Memory B cell (primary cell): ENCODE measurements at places on chromosomes 13 and 19.

GRCh38 chr13:97335488-97336134, 98.4 kb upstream of the RAP2A start:
- DNase-seq, result no peak

GRCh38 chr19:31102674-31103073, 246.6 kb downstream of the TSHZ3 start:
- DNase-seq, result no peak

DNA sequence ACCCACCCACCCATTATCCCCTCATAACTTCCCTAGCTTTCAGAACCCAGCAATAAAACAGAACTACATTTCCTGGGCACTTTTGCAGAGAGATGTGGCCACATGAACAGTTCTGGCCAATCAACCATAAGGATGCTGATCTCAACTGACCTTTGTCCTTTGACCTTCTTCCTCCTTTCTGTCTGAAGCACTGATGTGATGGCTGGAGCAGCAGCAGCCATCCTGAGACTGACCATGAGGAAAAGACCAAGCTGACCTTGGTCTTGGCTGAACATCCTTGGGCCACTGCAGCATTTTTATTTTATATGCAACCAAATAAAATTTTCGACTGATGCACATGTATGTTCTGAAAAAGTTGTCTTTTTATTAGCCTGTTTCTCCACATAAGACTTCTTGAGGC, 33.1 kb upstream of the CACNA1A start:
- no peak for DNase-seq

- no peak for DNase-seq
Observed at GRCh38 chr19:34350161-34350561, 14.8 kb upstream of the GPI start.

GRCh38 chr13:30520571-30520970, 54.8 kb upstream of the HMGB1 start:
- DNase-seq, result no peak

GRCh38 chr13:44396701-44397580, 23.3 kb downstream of the SERP2 start:
- DNase-seq, result no peak

DNA sequence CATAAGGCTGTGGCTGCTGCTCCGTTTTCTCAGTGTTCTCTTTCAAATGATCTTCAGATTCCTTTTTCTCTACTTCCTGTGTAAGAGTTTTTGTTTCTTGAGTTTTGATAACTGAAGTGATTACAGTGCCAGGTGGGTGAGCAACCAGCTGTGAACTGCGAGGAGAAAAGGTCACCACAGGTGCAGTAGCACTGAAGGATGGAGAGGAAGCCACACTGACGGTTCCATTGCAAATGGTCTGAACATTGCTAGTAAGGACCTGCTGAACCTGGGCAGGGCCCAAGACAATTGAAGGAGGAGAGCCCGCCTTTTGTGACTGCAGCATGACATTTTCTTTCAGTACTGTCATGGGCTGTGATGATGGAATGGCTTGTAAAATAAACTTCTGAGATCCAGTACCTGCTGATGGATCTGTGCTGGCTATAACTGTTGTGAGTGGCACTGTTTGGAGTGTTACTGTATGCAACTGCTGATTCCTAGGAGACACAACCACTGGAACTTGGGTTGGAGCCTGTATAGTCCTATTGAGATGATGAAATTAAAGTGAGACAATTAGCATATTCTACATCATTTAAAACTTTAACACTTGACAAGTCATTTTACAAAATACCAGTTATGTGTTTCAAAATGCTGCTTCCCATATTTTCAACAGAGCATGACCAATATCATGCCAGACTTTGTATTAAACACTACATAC, 85.5 kb downstream of the ELF1 start:
- DNase-seq, result no peak

DNA sequence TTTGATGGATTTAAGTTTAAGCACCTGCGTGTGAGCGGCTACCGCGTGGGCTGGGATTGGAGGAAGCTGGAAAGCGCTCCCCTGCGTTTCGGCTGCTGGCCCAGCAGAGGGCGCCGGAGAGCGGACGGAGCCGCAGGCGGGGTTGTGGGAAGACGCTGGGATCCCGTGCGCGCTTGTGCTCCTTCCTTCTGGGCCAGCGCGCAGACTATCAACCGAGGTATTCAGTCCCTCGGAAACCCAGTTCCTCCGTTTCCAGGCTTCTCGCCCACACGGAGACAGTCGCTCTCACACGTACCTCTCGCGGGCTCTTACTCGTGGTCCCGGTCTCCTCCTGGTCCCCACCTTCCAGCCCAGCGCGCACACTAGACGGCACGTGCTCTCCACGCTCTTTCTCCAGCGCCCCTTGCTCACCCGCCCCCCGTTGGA, 28.8 kb downstream of the EPN1 start:
- DNase-seq, result peak; percentile 57

DNA sequence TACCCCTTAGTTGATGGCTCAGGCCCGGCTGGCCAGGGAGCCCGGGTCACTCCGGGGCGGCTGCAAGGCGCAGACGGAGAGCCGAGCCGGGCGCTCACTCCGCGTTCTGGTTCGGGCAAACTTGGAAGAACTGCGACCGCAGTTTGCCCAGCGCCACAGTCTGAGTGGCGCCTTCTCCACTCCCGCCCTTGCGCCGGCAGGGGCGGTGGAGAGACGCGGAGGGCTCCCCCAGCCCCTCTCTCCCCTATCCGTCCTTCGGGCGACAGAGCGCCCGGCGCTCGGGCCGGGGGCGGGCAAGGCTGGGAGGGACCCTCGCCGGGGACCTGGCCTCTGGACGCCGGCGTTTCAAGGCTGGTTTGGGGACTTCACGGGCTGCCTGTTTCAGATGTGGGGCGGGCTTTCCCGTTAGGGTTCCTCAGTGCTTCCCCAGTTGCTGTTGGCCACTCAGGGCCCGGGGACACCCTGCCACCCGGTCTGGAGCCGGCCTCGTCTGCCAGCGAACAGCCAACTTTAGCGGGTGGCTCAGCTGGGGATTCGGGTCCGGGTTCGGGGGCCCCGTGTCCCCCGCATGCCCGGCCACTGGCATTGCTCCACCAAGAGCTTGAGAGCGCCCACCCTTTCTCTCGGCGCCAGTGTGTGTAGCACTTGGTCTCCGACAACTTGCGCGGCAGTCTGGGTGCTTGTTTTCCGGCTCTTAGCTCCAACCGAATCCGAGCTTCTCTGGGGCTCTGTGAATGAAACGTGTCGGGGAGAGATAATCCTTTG, 1.5 kb downstream of the GPC6 start:
- DNase-seq, result no peak

DNA sequence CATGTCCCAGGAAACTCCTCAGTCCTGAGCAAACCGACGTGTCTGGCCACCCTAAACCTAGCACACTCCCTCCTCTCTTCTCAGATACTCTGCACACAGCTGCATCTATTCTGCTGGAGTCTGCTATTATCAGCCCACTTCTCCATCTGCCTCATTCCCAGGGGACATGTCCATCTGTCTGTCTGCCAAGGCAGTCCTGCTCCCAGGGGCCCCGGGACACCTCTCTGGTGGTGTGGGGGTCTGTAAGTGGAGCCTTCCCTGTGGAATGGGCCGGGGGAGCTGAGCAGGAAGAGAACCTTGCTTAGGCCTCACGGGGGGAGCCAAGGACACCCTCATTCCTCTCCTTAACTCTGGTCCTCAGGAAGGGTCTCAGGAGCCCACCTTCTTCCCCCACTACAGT, 72.7 kb downstream of the ERICH6B start:
- DNase-seq, result no peak

DNA sequence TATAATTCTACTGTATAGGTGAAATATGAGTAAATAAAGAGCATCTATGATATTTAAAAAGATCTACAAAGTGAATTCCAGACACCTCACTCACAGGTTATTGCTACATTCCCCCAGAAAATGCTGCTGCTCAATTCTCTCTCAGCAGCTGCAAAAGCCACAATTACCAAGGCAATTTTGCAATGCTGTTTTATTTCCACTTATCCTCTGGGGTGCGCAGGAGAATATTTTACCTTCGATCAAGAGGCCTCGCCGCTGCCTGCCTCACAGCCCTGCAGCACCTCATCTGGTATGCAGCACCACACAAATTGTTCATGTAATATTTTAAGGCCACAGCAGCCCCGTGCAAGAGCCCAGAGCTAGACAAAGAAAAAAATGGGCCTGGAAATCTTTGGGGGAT, 333.2 kb downstream of the DNAJC15 start:
- DNase-seq, result no peak

GRCh38 chr13:105346141-105346775, 1189.2 kb downstream of the EFNB2 start:
- no peak for DNase-seq

DNA sequence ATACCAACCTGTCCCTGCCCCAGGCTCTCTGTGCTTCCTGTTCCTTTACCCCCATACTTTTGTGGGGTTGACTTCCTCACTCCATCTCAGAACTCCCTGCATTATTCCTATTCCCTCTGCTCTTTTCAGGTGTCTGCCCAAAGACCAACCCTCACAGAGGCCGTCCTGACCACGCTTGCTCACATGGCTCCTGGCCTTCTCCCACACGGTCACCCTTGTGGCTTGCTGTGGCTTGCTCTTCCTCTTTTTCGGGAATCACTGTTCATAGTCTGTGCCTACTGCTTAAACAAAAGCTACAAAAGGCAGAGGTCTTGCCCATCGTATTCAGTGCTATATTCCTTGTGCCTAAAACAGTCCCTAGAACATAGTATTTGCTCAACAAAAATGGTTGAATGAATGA, 25.2 kb upstream of the ARGLU1 start:
- no peak for DNase-seq

DNA sequence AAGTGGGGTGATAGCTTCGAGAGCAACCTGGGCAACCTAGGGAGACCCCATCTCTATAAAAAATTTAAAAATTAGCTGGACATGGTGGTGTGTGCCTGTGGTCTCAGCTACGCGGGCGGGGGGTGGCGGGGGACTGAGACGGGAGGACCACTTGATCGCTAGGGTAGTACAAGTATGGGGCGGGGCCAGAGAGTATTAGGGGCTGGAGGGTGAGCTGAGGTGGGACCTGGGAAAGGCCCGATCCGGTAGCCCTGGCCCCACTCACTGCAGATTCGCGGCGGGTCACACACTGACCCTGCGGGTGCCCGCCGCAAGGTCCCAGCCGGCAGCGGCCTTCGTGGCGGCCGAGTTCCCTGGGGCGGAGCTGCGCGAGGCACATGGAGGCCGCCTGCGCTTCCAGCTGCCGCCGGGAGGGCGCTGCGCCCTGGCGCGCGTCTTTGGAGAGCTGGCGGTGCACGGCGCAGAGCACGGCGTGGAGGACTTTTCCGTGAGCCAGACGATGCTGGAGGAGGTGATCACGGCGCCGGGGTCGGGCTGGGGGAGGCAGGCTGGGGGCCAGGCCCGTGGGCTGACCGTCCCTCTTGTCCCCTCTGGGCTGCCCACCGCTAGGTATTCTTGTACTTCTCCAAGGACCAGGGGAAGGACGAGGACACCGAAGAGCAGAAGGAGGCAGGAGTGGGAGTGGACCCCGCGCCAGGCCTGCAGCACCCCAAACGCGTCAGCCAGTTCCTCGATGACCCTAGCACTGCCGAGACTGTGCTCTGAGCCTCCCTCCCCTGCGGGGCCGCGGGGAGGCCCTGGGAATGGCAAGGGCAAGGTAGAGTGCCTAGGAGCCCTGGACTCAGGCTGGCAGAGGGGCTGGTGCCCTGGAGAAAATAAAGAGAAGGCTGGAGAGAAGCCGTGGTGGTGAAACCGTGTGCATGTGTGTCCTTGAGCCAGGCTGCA, 2.0 kb upstream of the ARHGAP45 start:
- DNase-seq, result peak; percentile 76

DNA sequence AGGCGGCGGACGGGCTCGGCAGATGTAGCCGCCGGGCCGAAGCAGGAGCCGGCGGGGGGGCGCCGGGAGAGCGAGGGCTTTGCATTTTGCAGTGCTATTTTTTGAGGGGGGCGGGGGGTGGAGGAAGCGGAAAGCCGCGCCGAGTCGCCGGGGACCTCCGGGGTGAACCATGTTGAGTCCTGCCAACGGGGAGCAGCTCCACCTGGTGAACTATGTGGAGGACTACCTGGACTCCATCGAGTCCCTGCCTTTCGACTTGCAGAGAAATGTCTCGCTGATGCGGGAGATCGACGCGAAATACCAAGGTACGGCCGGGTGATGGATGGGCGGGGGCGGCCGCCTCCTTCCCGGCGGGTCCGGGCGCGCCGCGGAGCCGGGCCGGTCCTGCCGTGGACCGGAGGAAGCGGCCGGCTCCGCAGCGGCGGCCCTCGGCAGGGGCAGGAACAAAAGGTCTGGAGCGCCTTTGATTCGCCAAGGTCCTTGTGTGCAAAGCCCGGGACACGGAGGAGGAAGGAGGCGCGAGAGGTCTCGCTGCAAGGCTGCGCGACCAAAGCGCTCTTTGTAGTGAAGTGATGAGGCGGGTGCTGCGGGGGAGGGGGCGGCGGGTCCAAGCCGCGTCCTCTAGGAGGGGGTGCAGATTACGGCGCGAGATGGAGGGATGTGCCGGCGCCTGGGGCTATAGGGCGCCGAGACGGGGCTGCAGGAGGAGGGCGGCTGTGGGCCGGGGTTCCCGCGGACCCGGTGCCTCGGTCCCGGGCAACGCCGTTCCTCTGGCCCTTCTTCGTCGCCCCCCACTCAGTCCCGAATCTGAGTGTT, 689 bp downstream of the ING1 start:
- DNase-seq, result peak; percentile 63

GRCh38 chr13:49367640-49368422, 76.0 kb downstream of the CAB39L start:
- no peak for DNase-seq

GRCh38 chr19:19410553-19411550, 5.4 kb downstream of the GATAD2A start:
- DNase-seq, result no peak

DNA sequence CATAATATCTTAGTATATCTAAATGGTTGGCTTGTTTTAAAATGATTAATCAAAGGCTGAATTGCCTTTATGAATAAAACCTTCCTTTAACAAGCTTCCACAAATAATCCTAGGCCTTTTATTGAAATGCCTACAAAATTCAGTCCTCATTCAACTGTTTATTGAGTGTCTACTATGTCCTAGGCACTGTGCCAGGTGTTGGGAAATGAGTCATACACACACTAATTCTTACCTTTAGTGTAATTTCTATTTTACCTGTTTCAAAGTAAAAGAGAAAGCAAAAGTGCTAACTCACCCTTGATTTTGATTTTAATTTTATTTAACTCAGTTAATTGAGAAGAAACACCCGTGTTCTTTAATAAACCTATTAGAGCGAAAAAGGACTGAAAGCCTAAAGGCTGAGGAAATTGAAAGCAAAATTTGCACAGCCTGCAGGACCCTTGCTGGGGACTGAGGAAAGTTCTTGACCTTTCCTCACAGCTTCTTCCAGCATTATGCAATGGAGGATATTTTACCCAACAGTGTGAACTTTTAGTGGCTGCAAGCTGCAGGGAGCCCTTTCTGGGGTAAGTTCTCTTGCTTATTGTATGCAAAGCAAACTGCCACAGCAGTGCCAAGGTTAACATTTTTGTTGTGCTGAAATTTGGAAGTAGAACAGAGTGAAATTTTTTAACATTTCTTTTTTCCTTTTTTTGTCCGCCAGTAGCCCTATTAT, 83.1 kb downstream of the B3GLCT start:
- DNase-seq, result no peak

- DNase-seq, result no peak
Observed at GRCh38 chr13:23856008-23856750, 33.0 kb downstream of the MIPEP start.

- DNase-seq, result no peak
Observed at GRCh38 chr13:62627226-62627625, 1211.6 kb upstream of the PCDH20 start.
